ENCODE measurements at places on chromosomes 5 and 9.
A peak's percentile ranks its signal among the peaks of the same experiment; 100 is the strongest.

DNA sequence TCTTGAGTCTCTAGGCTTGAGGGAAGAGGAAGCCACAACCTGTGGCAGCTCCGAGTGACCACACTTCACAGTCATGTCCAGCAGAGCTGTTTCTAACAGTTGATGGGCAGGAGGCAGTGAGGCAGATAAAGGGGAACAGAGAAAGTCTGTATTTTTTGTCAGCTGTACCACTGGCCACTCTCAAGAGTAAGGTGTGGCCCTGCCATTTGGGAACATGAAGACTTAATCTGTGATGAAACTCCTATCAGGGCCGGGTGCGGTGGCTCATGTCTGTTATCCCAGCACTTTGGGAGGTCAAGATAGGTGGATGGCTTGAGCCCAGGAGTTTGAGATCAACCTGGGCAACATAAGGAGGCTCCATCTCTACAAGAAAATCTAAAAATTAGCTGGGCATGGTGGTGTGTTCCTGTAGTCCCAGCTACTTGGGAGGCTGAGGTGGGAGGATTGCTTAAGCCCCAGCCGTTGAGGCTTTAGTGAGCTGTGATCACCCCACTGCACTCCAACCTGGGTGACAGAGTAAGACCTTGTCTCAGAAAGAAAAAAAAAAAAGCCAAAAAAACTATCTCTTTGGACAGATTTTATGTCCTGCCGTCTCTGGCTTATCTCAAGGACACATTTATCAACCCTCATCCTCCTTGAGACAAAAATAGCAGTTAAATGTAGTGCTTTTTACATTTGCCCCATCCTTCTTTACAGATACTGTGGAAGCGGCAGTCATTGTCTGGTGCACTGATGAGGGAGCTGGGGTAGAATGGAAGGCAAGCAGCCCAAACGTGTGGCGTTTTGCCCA, 11.9 kb upstream of the COL15A1 start:
- no peak for DNase-seq

DNA sequence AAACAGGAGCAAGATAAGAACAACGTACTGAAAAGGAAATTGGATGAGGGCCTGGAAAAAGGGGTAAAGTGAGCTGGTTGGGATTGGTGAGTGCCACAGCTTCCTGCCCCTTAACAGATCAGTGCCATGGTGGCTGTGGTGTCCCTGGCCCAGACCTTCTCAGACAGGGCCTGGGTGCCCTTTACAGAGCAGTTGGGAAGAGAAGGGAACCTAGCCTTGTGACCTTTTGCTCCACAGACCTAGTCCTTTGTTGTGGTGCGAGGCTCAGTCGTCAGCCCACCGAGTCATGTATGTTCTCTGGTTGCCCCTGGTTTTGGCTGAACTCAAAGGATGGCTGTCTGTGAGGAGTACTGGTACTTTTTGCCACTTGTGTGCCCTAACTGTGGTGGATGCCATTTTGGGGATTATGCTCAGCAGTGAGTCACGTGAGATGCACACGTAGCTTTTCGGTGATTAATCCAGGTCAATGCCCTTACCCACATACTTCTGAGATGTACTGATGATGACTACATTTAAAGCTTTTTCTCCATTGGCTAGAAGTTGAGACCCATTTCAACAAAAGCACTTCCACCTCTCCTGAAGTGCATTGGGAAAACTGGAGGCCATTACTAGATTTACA, 48.4 kb downstream of the EXOSC2 start:
- no peak for DNase-seq

DNA sequence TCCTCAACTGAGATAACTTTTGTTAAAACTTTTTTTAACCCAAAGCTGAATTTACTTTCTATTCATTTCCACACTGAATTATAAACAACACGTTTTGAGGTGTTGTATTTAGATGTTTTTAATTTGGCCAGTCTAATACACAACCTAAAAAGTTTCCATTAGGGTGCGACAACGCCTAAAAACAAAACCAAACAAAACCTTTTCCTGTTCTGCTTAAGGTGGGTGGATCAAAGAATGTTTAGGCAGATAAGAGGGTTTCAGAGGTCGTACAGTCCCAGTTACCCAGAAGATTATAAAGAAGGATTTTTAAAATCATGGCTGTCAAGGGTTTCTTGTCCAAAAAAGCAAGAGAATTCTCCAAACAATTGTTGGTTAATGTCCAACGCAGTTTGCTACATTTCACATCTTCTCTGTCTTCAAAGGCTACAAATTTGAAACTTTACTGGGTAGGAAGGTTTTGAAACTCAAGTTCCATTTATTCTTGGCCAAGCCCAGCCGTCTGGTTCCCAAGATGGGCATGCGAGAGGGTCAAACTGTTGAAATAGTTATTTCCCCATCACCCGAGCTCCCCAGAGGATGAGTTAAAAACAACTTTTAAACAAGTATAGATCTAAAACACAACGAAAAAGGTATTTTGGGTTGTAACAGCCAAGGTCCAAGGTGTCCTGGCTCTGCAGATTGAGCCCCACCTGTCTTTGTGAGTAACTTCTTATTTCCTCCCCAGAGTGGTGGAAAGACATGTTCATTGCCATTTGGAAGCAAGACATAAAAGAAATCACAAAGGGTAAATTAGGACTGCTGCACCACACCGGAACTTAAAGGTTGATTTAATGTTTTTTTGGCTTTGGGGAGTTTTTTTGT, 122.8 kb upstream of the MAP3K1 start:
- DNase-seq, result peak; percentile 46

- no peak for DNase-seq
Measured at GRCh38 chr9:133485531-133486260, 6.8 kb upstream of the SLC2A6 start.

GRCh38 chr9:37920471-37921167, 16.7 kb upstream of the SLC25A51 start:
- DNase-seq, result no peak

- no peak for DNase-seq
Measured at GRCh38 chr5:172361566-172362238, 78.1 kb upstream of the UBTD2 start.

DNA sequence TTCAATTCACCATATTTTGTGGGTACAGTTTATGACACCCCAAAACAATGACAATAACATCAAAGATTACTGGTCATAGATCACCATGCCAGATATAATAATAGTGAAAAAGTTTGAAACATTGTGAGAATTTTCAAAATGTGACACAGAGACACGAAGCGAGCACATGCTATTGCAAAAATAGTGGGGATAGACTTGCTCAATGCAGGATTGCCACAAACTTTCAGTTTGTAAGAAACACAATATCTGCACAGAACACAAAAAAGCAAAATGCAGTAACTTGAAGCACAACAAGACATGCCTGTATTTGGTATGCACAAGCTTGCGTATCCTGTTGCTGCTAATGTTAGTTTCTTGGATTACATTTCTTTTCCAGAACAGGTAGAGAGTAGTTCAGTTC, 35.8 kb downstream of the ARHGEF28 start:
- DNase-seq, result no peak

DNA sequence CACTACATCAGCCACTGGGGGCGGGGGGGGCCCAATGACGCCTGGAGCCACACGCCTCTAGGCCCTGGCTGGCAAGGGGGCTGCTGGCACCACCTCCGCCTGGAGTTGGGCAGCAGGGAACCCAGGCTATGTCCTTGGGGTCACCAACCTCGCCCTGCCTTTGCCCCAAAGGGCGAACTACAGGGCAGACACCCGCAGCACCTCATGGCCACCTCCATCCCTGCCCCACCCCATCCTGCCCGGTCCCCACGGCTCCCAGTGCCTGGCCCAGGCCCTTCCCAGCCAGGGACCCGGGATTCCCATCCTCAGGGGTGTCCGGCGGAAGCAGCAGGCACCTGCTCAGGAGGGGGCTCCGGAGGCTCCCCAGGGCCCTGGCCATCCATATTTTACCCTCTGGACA, 37.0 kb downstream of the NACC2 start:
- DNase-seq, result no peak
